Fibroblast of the aortic adventitia (primary cell): ENCODE measurements at places on chromosomes 6 and 20. TPM values are rescaled to one million over a fixed set of nuclear protein-coding genes. Genes with fewer than 3 reads are reported as not detected.

OR2J3 gene
- total RNA-seq = not detected in 2 replicates

BPIFA1 gene
- total RNA-seq = not detected in 2 replicates

OR2J1 gene
- total RNA-seq = not detected in 2 replicates

C6orf52 gene
- total RNA-seq = 0.27 TPM in 1 of 2 replicates, not detected in the other

C6orf15 gene
- not detected in 2 replicates for total RNA-seq

THBD gene
- 6.7 and 128 TPM in 2 replicates for total RNA-seq
